KG1 (cell line): ENCODE measurements at places on chromosomes 12 and 14.

- DNase-seq = no peak
These were observed 452.1 kb upstream of the GARIN6 start for GRCh38 chr12:99195474-99195873.

DNA sequence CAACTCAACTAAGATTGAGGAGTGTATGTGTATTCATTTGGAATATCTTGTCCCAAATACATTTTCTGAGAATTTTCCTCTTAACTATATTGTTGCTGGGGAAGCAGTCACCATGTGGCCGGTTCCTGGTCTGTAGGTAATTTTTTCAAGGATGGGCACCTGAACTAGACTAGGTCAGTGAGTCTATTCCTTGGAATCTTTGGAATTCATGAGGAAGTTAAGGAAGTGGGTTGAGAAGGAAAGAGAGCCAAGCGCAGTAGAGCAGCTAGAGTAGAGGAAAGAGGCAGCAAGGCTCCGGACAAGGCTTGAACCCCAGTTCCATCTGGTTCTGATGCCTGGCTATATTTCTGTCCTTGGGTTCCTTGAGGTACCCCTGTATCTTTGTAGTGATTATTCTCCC lies 183.7 kb downstream of the DACT1 start:
- DNase-seq = no peak

DNA sequence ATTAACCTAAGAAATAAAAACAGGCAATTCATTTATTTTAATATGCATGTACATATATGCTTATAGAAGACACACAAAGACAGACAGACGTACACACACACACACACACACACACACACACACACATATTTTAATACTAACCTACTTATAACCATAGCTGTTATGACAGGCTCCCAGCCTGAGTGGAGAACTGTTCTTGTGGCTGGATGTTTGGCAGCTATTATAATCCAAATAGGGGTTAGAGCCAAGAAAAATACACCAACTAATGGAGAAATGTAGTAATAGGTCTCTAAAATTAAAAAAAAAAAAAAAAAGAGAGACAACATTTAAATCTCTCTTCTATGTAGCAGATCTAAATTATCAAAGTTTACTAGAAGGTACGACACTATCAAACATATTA lies 91.8 kb downstream of the SLC41A2 start:
- DNase-seq = no peak

DNA sequence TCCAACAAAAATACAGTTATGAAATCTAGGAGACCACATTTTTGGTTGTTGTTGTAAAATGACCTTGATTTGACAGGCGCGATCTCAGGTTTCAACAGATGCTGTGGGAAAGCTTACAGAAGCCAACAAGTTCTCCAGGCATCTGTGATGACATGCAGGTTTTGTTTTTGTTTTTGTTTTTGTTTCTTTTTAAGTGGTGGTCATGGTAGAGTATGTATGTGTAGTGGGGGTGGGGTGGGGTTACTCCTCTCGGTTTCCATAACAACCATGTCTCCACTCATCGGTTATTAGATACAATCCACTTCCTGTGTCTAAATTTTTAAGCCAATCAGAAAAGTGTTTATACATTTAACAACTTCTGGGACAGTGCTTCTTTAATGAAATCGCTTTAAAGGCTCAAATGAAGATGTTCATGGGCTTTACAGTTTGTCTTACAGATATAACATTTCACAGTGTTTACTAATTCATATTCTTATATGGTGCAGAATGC lies 199.9 kb upstream of the FOXN3 start:
- peak; percentile 21 for DNase-seq

DNA sequence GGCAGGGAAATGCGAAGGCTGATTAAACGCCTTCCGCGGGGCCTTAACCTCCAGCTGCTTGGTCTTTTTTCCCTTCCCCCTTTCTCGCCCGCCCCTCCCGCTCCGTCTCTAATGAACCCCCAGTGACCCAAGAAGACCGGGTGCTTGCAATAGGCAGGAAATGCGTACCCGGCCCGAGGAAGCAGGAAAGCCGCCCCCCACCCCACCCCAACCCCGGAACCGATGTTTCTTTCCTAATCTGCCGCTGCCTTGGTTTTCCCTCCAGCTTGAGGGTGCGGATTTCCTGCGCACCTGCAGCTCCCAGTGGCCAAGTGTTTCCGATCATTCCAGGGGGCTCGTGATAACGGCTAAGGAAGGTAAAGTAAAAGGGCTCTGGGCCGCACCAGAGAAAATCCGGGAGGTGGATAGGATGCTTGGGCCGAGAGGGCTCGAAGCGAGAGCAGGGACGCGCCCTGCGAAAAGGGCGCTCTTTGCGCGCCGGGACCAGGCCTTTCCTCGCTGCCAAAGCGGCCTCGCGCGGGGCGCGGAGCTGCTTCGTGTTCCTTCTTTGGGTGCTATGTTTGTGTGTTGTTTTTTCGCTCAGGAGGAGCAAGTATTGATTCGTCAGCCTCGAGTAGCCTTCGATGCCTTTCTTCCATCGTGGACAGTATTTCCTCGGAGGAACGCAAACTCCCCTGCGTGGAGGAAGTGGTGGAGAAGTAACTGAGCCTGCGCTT lies 983 bp downstream of the MYF6 start:
- no peak for DNase-seq

- DNase-seq = no peak
These were observed 27.6 kb downstream of the ETFBKMT start for GRCh38 chr12:31687101-31687527.

- no peak for DNase-seq
These were observed 296.9 kb downstream of the PAWR start for GRCh38 chr12:79393842-79394241.

DNA sequence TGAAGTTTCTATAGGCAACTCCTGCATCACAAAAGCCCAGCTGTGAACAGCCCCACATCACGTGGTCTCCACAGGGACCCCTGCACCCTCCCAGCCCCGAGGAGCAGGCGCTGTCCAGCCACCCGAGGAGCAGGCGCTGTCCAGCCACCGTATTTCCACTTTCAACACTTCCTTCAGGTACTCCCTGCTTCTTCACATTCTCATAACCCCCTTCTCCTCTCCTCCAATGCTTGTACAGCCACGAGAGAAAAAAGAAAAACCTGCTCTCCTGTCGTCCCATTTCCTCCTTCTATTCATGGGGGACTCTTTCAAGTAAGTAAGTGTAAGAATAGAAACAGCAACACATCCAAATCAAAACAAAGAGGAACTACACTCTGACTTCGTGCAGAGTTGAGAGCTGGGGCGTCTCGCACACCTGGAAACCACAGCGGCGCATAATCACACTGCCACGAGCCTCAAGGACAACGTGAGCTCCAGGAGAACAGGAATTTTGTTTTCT lies 11.9 kb downstream of the CDC42BPB start:
- DNase-seq = no peak

- DNase-seq = peak; percentile 32
These were observed 539 bp upstream of the HMGA2 start for GRCh38 chr12:65823513-65824375.

DNA sequence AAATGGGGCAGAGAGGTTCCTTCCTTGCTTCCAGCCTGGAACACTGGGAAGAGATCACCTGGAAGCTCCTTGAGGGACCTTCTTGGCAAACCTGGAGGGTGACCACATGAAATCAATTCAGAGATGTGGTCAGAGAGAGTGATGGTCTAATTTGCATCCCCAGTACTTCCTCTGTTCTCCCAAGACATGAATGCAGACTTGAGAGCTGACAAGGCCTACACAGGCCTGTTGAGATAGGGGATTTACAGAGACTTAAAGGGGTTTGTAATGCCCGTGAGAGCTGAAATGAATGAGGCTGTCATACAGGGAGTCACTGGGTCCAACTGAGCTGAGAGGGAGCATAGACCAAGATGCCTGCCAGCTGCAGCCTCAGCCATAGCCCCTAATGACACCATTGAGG lies 45.1 kb downstream of the TMX1 start:
- no peak for DNase-seq

DNA sequence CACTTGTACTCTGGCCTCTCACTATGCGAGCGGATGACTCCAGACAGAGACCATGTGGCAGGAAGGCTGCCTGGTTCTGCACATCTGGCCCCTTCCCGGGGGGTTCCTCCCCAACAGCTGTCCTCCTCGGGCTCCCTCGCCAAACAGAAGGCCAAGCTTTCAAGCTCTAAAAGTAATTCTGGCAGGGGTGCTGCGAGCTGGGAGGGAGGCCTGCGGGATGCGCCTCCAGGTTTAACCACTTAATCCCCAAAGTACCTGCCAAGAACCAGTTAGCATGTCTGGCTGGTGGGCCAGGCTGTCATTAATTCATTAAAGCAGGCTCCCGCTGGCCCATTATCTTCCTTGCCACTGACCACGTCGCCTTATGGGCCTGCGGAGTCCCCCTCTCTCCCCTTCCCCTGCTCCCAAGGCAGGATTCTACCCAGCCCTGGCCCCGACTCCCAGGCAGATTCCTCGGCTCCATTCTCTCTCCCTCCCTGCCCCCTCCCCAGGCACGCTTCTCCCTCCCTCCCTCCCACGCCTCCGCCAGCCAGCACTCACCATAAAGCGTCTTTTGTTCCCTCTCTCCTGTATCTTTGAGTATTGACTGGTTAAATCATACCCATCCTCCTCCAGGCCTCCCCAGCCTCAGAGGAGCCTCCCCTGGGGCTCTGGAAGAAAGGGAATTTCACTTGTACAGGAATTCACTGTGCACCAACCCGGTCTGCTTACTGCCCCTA lies 4.9 kb downstream of the HRK start:
- DNase-seq = no peak

- no peak for DNase-seq
These were observed 7.8 kb downstream of the PPP2R3C start for GRCh38 chr14:35114036-35114435.

- DNase-seq = no peak
These were observed 35.7 kb upstream of the ATP2A2 start for GRCh38 chr12:110245369-110245772.

DNA sequence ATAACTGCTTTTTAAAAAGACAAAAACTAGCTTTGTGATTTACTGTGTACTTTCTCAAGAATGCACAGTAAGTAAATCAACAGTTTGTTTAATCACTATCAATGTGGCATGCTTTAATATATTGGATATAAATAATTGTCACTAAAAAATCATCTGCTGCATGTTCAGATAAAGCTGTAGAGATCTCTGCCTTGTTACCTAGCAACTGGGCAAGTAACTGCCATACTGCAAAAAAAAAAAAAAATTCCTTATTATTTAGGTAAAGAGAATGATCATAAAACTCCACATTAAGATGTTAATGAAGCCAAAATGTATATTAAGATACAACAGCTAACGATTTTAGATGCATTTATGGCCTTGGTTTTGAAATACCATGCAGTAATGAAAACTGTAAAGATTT lies 237.4 kb downstream of the APAF1 start:
- no peak for DNase-seq

GRCh38 chr12:108377260-108377659 lies 38.1 kb upstream of the CMKLR1 start:
- no peak for DNase-seq

- DNase-seq = no peak
These were observed 706 bp downstream of the PRMT5 start for GRCh38 chr14:22928237-22929103.

- DNase-seq = peak; percentile 13
These were observed 169.9 kb upstream of the HIF1A start for GRCh38 chr14:61525293-61526011.

- DNase-seq = no peak
These were observed 235.1 kb upstream of the DIO2 start for GRCh38 chr14:80446356-80446755.

GRCh38 chr14:24206260-24207103 lies 986 bp downstream of the TSSK4 start:
- no peak for DNase-seq

GRCh38 chr12:6307529-6307928 lies 3.0 kb upstream of the PLEKHG6 start:
- DNase-seq = no peak

GRCh38 chr12:82832096-82832495 lies 145.4 kb downstream of the TMTC2 start:
- DNase-seq = peak; percentile 13

DNA sequence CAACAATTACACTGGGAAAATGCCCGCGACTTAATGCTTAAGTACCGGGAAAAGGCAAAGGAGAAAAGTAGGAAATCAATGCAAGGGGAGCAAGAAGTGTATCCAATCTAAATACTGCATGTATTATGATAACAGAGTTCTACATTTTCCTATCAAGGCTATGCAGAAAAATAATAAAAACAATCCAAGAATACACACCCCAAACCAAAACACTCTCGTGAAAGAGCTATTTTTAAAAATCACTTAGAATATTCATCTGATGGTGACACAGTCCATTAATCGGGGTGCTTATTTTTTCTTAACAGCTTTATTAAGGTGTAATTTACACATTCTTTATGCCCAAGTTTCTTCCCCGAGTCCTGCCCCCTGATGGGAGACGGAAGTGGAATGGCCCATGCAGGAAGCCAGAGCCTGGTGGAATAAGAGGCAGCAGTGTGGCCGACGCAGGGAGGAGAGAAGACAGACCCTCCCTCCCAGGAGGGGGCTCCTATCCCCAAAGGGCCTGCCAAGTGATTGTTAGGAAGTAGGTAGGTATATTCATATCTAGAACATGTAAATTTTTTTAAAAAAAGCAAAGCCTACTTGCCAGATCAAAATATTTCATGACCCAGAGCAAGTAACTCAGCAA lies 174.3 kb downstream of the FOXN3 start:
- no peak for DNase-seq

DNA sequence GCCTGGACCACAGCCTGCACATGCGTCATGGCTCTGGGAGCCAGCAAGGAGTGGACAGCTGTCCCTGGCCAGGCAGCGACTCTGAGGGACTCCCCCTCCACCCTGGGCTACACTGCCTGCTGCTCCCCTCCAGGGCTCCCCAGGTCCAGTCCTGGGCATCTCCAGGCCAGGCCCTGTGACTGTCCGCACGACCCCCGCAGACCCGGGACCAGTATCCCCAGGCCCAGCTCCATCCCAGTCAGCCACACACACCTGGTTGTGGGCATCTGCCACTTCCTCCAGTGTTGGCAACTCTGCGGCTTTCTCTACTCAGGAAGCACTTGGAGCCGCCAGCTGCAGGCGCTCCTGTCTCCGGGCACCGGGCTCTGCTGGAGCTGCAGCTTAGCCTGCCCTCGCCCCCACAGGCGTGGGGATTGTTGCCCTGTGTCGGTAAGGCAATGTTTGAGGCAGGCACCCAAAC lies 2.4 kb downstream of the ULK1 start:
- DNase-seq = no peak

DNA sequence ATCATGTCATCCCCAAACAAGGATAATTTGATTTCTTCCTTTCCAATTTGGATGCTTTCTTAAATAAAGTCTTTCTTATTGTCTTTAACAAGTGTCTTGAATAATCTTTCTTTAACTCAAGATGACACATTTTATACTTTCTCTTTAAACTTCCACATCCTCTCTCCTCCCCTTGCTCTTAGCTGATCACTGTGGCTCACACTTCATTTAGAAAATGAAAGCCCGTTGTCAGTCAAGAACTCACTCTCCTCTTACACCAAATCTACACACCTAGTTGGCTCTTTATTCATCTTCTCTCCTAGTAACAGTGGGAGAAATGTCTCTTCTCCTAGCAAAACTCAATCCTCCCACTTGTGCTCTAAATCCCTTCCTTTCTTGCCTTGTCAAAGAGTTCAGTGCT lies 10.4 kb upstream of the RMST start:
- DNase-seq = no peak

- no peak for DNase-seq
These were observed 545 bp downstream of the PPFIA2 start for GRCh38 chr12:81758421-81759189.
